NCI-H510A treated with DMSO at 0.1 percent for 48 hours (cell line): ENCODE measurements at places on chromosomes 16 and 17.
A peak's percentile ranks its signal among the peaks of the same experiment; 100 is the strongest.

- no peak for DNase-seq
Measured at GRCh38 chr17:68579194-68579927, 21.8 kb downstream of the FAM20A start.

DNA sequence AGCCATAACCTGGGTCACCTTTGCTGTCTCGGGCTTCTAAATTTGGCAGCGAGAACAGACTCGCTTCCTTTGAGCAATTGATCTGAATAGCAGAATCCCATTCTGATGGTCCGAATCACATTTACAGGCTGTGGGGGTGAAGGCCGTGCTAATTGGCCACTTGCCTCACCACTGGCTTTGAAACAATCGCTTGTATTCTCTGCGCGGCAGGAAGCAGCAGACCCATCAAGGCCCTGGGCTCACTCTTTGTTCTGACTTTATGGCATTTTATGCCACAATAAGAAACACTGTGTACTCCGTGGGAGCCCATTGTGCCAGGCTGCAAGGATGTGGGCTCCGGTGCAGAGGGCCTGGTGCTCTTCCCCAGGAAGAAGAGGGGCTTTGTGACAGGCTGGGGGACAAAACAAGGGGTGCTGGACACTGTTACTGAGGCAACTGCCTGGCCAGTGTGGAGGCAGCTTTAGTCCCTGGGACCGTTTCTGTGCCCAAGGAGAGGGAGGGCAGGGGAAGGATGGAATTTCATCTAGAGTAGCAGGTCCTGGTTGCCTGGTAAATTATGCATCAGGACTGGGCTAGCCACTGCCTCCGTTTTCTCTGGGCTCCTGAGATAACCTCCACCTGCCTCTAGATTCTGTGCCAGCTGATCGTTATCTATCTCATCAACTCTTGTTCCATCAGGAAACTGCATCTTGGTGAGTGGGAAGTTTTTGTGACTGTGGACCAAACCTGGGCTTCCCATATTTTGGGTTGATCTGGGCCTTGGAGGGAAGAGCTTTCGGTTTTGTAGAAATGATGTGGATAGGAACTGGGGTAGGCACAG is 78.5 kb downstream of the MRC2 start:
- DNase-seq = no peak

GRCh38 chr17:34357398-34357797 is 1.1 kb downstream of the CCL13 start:
- DNase-seq = no peak

- no peak for DNase-seq
Measured at GRCh38 chr16:29892458-29892813, 6.9 kb downstream of the SEZ6L2 start.

DNA sequence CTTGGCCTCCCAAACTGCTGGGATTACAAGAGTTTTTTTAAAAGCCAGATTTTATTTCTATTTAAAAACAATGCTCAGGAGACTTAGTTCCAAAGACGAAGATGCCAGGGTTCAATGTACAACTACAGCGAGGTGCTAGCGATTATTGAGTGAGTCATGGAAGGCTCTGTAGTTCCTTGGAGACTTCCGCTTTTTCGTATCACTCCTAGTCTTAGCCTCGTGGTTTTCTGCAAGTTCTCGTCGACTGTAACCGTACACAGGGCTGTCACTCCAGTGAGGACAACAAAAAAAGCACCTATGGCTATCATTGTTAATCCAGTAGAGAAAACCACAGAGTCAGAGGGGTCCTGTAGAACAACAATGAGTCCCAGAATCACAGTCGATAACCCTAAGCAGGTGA is 22.7 kb upstream of the ZC3H7A start:
- no peak for DNase-seq

GRCh38 chr17:72766761-72767356 is 325.6 kb downstream of the SLC39A11 start:
- no peak for DNase-seq

DNA sequence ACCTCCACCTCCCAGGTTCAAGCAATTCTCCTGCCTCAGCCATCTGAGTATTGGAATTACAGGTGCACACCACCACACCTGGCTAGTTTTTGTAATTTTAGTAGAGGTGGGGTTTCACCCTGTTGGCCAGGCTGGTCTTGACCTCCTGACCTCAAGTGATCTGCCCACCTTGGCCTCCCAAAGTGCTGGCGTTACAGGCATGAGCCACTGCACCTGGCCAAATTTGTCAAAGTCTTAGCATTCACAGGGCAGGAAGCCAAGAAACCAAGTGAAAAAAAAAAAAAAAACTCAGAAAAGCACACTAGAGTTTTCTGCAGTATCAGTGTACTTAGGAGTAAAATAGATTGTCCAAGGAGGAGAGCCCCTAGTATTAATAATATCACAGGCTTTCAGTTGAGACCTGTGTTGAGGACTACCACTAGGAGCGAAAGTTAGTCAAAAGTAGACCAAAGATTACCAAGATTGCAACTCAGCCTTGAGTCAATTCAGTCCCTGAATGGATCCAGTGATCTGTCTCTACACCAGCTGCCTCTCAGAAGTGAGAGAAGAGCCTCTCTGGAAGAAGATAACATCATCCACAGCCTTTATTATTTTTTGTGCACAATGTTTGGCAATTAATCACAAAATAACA is 159.7 kb downstream of the CEP112 start:
- no peak for DNase-seq

GRCh38 chr16:84795329-84796053 is 24.3 kb upstream of the CRISPLD2 start:
- DNase-seq = no peak

DNA sequence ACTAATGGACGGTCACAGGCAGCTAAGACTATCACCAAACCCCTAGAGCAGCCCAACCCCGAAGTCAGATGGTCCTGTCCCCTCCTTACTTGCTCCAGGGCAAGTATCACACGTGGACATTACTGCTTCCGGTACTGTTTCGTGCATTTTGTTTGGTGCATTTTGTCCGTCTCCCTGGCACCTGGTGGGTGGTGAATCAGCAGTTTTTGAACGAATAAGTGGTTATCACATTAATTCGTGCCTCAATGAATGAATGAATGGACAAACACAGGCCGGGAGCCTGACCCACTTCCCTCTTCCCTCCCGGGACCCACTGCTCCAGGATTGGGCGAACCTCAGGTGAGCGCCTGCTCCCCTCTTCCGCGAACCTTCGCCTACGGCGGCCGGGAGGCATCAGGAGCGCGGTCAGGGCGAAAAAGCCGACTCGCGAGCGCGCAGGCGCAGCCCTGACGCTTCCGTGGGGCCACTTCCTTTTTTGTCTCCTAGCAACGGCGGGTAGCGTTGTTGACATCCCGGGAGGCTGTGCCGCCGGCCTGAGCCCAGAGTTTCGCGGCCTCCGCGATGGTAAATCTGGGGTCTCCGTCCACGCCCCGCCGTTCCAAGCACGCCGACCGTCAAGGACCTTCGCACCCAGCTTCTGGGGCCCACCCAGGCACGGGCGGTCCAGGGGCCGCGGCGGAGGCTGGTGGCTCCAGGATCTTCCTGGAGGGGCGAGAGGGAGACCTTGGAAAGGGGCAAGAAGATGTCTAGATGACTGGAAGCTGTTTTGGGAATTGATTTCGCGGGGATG is at the start of gene DYNLRB2:
Gene DYNLRB2 (plus strand): TSS at position 478 of the 790 bp plus-strand sequence. CDS start 84 bp downstream, at position 562.
- peak; percentile 88 for DNase-seq

DNA sequence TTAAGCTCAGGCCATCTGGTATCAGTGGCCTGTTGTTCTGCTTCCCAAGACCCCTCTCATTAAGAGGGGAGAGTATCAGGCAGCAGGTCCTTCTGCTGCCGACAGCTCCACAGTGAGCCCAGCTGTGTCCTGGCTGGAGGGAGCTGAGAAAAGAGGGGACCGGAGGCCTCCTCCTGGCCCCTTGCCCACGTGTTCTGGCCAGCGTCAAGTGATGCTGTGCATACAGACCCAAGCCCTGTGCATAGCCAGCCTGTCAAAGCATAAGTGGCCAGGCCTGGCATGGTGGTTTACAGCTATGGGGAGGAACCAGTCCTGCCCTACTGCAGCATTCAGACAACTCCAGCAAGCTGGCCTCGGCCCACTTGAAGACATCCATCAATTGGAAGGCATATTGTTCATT is 48.0 kb downstream of the ABCC6 start:
- no peak for DNase-seq
